OCI-M1 (cell line): ENCODE measurements at places on chromosomes 13 and 19.

DNA sequence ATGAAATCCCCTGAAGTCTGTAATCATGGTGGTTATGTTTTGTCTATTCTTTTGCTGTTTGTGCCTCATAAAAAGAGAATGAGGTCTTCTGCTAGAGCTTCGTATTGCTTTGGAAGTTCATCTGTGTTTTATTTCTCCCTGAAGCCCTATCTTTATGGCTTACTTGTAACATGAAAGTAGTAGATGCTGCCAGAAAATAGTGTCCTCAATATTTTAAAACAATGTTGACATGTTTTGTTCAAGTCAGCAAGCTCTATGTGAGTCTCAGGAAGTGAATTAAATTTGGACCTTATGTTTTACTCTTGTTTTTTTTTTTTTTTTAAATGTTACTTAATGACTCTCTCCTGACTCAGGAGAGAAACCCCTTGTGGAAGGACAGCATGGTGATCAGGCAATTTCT lies 130.5 kb downstream of the B3GLCT start:
- no peak for DNase-seq

DNA sequence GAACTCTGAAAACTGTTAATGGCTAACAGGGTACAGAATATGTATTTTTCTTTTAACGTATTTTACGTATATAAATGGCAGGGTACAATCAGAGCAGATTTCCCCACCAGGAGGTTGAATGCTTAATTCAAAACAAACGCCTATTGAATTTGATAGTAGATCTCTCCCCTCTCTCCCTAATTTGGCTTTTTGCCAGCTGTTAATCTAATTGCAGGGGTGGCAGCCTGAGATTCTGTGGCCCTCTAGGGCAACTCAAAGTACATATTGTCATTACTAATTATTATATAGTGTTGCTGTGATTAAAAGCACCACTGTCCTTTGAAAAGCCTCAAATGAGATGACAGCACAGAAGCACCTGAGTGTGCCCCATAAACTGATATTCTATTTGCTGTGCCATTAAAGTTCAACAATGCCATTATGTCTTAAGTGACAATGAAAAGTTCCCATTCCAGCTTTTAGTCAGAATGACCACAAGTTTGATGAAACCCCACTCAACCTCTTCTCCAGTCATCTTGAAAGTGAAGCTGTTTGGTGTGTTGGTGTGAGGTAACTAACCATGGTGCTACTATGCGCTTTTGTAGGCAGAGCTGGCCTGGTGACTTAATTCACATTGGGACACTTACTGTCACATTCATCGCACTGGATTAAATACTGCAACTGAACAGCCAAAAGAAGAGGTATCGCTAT lies 351.4 kb downstream of the KCNRG start:
- no peak for DNase-seq

DNA sequence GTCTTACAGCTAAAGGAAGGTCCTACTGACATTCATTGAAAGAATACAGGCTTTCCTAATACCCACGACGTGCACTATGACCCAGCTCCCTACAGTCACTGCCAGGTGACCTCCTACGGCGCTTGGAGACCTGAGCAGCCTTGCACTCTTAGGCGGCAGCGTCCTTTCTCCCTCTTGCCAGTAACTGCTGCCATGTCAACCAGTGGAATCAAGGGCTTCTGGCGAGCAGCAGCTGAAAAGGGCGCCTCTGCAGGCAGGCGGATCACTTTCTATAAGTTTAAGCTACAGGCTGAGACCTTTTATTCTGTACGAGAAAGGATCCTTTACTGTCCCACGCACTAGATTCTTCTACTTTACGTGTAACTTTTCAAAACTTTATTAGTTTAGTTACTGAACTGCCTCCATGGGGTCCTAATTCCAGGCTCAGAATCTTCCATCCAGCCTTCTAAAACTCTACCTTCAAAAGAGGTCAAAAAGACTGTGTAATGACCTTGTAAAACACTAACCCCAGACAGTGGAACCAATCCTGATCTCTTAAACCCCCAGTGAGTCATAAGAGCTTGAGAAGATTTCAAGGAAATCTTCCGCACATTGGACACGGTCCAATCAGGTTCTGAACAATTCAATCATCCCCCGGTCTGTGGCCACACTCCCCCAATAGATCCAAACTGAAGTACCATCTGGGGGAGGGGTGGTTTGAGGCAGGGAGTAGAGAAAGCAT lies 1.9 kb downstream of the KCTD12 start:
- no peak for DNase-seq

DNA sequence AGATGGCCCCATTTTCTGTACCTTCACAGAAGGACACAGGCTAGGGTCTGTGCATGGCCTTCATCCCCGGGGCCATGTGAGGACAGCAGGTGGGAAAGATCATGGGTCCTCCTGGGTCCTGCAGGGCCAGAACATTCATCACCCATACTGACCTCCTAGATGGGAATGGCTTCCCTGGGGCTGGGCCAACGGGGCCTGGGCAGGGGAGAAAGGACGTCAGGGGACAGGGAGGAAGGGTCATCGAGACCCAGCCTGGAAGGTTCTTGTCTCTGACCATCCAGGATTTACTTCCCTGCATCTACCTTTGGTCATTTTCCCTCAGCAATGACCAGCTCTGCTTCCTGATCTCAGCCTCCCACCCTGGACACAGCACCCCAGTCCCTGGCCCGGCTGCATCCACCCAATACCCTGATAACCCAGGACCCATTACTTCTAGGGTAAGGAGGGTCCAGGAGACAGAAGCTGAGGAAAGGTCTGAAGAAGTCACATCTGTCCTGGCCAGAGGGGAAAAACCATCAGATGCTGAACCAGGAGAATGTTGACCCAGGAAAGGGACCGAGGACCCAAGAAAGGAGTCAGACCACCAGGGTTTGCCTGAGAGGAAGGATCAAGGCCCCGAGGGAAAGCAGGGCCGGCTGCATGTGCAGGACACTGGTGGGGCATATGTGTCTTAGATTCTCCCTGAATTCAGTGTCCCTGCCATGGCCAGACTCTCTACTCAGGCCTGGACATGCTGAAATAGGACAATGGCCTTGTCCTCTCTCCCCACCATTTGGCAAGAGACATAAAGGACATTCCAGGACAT lies 7.0 kb upstream of the CEACAM7 start:
- no peak for DNase-seq

DNA sequence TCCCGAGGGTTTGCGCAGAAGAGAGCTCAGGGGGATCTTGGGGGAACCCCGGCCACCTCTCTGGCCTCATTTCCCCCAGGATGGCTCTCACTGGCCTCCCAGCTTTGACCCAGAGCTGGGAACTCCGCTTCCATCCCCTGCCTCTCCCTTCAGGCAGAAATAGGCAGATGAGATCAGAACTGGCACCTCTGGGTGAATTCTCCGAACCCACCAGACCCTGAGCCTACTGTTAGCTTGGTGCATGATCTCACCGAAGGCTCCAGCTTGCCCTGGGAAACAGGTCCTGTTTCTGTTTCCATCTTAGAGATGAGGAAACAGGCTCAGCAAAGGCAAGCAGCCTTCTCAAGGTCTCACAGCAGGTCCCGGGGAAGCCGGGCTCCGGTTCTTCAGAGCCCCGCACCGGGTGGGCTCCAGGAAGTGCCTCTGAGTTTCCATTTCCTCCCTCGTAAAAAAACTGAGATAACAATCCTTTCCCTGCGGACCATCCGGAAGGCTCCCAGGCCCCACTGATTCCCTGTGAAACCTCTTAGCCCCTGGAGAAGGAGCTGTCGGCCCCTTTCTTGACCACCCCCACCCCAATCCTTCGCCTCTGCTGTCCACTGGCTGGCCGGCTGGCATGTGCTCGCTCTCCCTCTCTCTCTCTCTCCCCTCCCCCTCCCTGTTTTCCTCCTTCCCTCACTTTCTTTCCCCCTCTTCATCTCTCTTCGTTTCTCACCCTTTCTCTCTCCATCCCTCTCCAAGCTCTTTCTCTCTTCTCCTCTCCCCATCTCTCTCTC lies 2.1 kb downstream of the NECTIN2 start:
- peak; percentile 53 for DNase-seq

DNA sequence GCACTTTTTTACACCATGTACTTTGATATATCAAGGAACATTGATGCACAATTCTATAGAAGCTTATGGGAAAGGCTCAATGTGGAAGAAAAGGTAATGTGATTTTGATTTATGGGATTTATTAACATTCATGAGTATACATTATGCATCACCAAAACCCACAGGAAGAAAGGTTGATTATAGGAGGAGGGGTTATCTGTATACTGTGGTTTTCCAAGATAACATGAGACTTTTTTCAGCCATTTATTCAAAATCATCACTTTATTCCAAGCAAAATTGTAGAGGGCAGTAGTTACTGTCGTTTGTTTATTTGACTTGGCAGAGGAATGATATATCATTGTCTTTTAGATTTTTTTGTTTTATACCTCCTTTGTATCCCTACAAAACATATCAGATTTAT lies 54.9 kb downstream of the WDFY2 start:
- DNase-seq = peak; percentile 34

DNA sequence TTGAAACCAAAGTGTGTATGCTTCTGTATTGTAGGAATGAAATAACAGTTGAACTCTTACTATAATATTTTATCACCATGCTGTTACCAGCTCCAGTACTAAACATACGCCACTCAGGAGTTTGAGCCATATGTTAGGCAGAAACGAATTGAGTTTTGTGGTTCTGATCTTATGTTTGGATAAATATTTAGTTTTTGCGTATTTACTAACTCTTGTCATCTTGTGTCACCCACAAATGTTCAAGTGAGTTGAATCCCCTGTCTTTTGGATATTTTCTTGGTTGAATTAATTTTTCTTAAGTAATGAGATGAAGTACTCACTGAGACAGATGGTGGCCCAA lies 1.5 kb downstream of the FNDC3A start:
- peak; percentile 64 for DNase-seq

DNA sequence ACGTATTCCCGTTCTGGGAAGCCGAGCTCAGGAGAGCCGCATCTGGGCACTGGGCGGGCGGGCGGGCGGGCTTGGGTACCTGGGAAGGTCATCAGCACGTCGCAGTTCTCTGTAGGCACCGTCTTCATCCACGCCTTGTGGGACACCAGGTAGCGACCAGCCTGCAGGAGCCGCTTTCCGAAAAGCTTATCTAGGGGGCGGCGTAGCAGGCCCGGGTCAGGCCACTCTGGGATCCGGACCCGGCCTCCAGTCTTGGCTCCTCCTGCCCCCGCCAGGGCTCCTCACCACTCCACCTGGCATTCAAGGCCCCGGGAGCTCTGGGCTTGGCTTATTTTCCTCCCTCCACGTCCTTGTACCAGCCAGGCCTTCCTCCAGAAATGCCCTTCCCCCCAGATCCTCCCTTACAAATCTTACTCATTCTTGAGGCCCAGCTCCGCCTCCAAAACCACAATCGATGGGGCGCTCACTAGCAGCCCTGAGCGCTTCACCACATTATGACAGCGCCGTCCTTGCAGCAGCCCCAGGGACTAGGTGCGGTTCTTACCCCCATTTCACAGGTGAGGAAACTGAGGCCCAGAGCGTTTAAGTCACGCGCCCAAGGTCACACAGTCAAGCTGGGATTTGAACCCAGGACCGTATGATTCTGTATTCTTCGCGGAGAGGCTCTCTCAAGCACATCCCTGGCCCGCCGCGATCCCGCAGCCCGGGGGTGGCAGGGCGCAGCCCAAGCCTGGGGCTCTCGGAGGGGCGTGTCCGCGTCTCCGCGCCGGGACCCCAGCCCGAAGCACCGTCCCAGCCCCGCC lies 843 bp downstream of the ANO8 start:
- DNase-seq = peak; percentile 95

- no peak for DNase-seq
Observed at GRCh38 chr19:952680-953444, 27.0 kb downstream of the ARID3A start.
